ENCODE measurements at places on chromosomes 12 and 14.

DNA sequence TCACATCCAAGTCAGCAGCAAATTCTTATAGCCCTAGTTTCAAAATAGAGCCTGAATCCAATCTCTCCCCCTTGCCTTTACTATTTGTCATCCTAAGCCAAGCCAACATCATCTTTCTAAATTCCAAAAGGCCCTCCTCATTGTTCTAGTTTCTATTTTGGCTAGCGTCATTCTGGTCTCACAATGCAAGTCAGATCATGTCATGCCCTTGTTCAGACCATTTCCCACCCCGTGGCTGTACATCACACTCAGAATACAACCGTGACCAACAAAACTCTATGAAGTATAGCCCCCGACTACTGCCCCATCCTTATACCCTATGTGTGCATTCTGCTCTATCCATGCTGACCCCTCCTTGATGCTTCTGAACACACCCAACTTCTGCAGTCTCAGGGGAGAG, 12.3 kb upstream of the GNG2 start:
- no peak for DNase-seq

- no peak for DNase-seq
Measured at GRCh38 chr12:62123721-62124203, 136.4 kb upstream of the USP15 start.

DNA sequence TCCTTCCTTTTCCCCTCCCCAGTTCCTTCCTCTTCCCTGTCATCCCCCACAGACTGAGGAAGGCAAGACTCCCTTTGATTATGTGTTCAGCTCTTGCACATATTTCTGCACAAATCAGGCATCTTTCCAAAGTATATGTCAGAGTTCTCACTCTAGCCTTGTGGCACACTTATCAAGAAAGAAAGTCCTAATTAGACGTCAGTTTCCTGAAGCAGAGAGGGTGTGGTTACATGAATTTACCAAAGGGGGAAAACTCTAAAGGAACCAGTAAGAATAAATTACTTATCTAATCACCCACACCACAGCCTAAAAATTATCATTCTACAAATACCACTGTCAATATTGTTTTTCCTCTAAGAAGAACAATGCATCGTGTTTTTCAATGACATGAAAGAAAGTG, 120.7 kb upstream of the GRIP1 start:
- DNase-seq: no peak

DNA sequence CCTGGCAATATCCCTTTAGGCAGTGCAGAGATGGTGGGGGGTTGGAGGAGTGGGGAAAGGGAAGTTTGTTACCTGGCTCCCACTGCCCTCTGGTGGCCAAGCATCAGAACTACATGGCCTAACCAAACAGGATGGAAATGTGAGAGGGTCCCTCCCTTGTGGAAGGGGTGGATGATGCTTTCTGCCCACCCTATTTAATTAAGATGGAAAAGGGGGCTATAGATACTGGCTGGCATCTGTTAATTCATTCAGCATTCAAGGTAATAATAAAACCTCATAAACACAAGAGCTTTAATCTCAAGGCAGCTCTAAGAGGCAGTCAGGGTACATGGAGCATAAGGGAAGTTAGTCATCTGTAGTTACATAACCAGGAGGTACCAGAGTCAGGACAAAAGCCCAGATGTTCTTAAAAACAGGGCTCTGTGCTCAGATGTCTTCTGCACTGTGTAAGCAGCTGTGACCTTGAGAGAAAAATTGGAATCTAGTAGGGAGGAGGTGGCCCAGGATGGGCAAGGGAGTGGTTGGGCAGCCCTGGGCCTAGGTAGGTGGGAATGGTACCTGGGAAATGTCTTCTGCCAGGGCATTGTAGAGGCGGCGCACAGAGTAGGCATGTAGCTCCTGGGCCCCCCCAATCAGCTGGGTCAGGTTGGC, 4.6 kb downstream of the AP1G2 start:
- no peak for DNase-seq

- no peak for DNase-seq
Measured at GRCh38 chr12:132155771-132156572, 11.7 kb downstream of the NOC4L start.

DNA sequence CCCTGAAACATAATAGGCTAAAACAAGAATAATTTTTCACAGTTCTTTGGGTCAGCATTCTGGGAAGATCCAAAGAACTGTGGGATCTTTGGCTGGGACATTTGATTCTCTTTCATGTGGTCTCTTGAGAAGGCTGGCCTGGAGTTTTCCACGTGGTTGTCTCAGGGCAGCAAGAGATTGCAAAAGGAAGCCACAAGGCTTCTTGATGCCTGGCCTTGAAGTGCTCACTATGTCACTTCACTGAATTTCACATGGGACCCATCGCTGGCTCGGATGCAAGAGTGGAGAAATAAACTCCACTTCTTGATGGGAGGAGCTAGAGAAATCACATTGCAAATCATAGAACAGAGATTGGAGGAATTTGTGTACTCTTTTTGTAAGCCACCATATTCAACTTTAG, 343.4 kb downstream of the MED13L start:
- DNase-seq: no peak

- DNase-seq: no peak
Measured at GRCh38 chr14:48125654-48126053, 450.2 kb upstream of the MDGA2 start.

DNA sequence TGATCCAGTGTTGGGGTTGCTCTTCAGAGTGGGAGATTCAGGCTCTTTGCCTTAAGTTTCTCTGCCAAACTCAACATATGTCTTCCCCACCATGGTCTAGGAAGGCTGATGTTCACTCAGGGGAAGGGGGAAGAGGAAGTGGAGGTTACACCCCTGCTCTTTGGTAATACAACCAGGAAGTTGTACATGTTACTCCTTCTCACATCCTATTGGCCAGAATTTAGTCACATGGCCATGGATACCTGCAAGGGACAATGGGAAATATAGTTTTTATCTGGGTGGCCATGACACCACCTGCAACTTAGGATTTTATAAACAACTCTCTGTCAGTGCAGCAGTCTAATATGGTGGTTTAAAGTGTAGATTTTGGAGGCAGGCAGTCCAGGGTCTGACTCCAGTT, 150.9 kb downstream of the TBX5 start:
- DNase-seq: no peak

DNA sequence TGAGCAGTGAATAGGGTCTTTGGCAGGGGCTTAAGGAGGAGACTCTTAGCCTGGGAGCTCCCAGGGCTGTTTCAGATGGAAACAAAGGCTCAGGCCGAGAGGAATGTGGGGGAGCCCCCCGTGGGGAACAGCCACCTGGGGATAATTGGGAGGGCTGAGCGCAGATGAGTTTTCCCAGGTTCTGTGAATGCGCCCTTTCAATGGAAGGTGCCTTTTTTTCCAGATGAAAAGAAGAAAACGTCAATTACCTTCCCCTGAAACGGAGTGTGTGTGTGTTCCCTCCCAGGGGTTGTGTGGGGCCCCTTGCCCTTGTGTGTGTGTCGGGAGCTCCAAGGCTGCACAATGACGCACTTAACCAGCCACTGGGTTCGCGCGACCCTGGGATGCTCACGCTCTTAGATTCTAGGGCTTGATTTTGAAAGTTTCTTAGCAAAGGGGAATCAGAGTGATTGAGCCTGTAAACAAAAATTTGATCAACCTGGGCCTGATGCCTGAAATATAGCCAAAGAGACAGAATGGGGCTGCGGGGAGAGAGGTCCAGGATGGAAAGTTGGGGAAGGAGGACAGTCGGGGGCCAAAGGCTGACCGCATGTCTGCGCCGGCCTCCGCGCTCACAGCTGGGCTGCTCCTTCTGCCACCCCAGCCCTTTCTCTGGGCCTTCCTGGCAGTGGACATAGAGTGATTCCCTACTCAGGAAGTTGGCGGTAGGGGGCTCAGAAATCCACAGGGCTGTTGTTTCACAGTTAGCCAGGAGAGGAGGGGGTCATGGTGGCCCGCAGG, 14.6 kb downstream of the MEG3 start:
- DNase-seq: no peak

GRCh38 chr12:3896356-3896755, 23.2 kb upstream of the PARP11 start:
- no peak for DNase-seq

GRCh38 chr14:48665077-48665784, 920.9 kb downstream of the RPS29 start:
- DNase-seq: no peak

DNA sequence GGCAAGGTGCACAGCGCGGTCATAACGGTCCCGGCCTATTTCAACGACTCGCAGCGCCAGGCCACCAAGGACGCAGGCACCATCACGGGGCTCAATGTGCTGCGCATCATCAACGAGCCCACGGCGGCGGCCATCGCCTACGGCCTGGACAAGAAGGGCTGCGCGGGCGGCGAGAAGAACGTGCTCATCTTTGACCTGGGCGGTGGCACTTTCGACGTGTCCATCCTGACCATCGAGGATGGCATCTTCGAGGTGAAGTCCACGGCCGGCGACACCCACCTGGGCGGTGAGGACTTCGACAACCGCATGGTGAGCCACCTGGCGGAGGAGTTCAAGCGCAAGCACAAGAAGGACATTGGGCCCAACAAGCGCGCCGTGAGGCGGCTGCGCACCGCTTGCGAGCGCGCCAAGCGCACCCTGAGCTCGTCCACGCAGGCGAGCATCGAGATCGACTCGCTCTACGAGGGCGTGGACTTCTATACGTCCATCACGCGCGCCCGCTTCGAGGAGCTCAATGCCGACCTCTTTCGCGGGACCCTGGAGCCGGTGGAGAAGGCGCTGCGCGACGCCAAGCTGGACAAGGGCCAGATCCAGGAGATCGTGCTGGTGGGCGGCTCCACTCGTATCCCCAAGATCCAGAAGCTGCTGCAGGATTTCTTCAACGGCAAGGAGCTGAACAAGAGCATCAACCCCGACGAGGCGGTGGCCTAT, 875 bp downstream of the HSPA2 start:
- DNase-seq: no peak

- DNase-seq: no peak
Measured at GRCh38 chr14:37668646-37669045, 73.2 kb downstream of the TTC6 start.

GRCh38 chr12:56212361-56212760, 9.4 kb downstream of the RNF41 start:
- no peak for DNase-seq

GRCh38 chr12:19066475-19067001, 63.0 kb upstream of the PLEKHA5 start:
- DNase-seq: no peak

GRCh38 chr12:88258396-88258795, 116.3 kb downstream of the TMTC3 start:
- DNase-seq: no peak

DNA sequence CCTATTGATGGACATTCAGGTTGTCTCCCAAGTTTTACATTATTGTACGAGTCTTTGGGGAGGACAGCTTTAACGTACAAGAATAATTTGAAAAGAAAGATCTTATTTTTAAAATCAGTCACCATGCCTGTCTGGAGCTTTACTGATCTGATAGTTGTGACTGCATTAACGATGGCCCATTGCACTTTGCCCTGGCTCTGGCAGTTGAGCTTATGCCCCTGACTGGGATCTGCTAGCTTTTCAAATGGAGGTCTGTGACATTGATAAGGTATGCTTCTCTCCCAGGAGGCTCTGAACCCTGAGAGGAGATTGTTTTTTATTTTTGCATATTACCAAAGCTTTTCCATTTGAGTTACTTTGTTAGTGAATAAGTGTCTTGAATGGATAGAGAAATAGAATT, 17.9 kb upstream of the RAB3IP start:
- DNase-seq: no peak

GRCh38 chr12:7065073-7065623, 4.6 kb downstream of the C1S start:
- DNase-seq: no peak

DNA sequence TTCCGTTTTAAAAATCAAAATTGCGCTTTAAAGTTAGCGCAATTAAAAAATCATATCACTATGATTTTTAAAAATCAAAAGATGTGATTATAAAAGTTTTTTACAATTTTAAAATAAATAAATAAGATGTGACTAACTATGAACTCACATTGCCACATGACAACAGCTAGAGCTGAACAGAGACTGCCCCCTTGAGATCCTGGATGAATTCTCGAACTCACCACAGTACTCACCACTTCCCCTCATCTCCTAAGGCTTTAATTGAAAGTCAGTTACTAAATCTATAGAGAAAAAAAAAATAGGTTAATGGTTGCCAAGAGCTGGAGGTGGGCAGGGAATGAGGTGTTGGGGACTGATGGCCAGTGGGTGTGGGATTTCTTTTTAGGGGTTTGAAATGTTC, 384.2 kb downstream of the ZFP36L1 start:
- DNase-seq: no peak

GRCh38 chr14:77183896-77184295, 2.3 kb downstream of the TMEM63C start:
- no peak for DNase-seq

- DNase-seq: no peak
Measured at GRCh38 chr12:10069099-10069498, 29.7 kb downstream of the CLEC1A start.

DNA sequence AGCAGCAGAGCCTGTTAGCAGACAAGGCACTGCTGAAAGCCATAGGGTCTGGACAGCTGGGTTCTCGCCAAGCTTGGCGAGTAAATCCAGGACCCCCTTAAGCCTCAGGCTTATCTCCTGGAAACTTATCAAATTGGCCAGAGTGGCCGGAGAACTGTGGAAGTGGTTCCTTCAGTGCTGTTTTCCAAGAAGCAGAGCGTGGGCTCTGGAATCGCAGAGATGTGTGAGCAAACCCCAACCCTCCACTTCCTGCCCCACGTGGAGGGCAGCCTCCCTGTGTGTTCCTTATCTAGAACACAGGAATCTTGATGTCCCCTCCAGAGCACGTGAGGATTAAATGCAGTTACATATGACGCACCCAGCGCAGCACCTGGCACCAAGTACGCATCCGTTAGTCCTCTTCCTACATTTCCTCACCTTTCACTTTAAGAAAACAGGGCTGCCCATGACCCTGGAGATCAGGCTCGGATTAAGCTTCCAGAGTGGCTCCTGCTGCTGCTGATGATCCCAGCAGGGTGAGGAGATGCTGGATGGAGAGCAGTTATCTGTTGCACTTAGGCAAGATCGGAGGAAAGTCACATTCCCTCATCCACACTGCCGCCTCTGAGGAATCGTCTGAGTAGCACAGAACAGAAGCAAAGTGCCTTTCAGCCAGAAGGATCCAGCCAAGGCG, 35.0 kb downstream of the MMAB start:
- no peak for DNase-seq

All from stimulated activated CD8-positive, alpha-beta memory T cell treated with anti-CD3 and anti-CD28 coated beads, Interleukin-15, amount 100 ng/mL, for 24 hours (primary cell).